H1 (cell line): ENCODE measurements at places on chromosomes 3 and 15.
A peak's percentile ranks its signal among the peaks of the same experiment; 100 is the strongest.

DNA sequence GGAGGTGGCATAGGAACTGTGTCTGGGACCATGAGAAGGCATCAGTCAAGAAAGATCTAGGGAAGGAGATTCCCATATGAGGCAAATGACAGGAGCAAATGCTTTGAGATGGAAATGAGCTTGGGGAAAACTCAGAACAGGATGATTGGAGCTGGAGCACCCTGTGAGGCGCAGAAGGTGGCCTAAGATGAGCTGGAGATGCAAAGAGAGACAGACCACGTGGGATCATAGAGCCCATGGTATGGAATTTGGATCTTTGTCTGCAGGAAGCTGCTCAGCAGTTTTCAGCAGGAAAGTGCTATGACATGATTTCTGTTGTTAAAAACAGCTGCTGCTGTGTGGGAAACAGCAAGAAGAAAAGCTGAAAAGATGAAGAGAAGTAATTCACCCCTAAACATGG is 310.6 kb downstream of the MAGI1 start:
- no peaks in the 10 kb centered on the region for H3K36me3 ChIP-seq
- no peak overlapping the region for H3K4me3 ChIP-seq
- H3K27me3 ChIP-seq = no peaks in the 10 kb centered on the region
- no peak for DNase-seq
- no peak overlapping the region for H3K27ac ChIP-seq

DNA sequence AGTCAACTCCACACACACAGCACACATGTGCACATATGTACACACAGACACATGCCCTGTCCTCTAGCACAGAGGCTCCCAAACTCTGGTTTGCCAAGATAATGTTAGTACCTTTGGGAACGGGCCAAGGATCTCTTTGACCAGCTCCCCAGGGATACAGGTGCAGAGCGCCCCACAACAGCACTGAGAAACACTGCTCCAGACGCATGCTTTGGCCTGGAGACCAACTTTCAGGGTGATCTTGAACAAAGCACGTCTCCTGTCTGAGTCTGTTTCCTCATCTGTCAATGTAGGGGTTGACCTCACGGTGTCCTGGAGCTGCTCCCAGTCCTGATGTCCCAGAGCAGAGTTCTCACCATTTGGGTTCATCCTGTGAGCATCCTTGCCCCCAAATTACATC is 15.9 kb upstream of the SKOR1 start:
- no peak for DNase-seq
- no peak overlapping the region for H3K4me3 ChIP-seq
- H3K27ac ChIP-seq = no peak overlapping the region
- no peaks in the 10 kb centered on the region for H3K27me3 ChIP-seq
- H3K4me1 ChIP-seq = peaks cover 15% of the 10 kb centered on the region

- H3K4me1 ChIP-seq = no peaks in the 10 kb centered on the region
- no peak for DNase-seq
- H3K4me3 ChIP-seq = no peak overlapping the region
These were observed 224.4 kb upstream of the ICE2 start for GRCh38 chr15:60703207-60703933.

GRCh38 chr15:26864664-26865191 is 2.1 kb upstream of the GABRA5 start:
- H3K4me1 ChIP-seq = no peaks in the 10 kb centered on the region
- no peak overlapping the region for H3K27ac ChIP-seq
- peak; percentile 68 for DNase-seq
- peaks cover 8% of the 10 kb centered on the region for H3K27me3 ChIP-seq
- no peak overlapping the region for H3K4me3 ChIP-seq

- no peaks in the 10 kb centered on the region for H3K4me1 ChIP-seq
- H3K4me3 ChIP-seq = no peak overlapping the region
- H3K27ac ChIP-seq = no peak overlapping the region
- no peaks in the 10 kb centered on the region for H3K36me3 ChIP-seq
- H3K27me3 ChIP-seq = no peaks in the 10 kb centered on the region
These were observed 301.8 kb upstream of the SEMA6D start for GRCh38 chr15:47415539-47415971.

DNA sequence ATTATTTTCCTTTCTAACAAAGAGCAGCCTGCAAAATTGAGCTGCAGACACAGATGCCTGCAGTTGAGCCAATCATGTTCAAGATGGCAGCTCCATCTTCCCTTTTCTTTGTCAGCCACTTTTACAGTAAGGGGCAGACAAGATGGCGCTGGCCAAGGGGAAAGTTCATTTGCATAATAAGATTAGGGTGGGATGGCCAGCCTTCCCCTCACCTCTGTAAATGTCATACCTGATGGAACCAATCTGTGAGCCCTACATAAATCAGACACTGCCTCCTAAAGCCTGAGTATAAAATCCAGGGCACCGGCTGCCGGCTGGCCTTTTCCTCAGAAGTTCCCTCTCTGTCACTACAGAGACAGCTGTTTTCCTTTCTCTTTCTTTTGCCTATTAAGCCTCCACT is 15.8 kb downstream of the PATL2 start:
- no peaks in the 10 kb centered on the region for H3K4me1 ChIP-seq
- no peaks in the 10 kb centered on the region for H3K27me3 ChIP-seq
- no peak for DNase-seq
- H3K27ac ChIP-seq = no peak overlapping the region
- no peaks in the 10 kb centered on the region for H3K36me3 ChIP-seq

- peak overlapping the region; percentile 77 for H3K27ac ChIP-seq
- H3K4me1 ChIP-seq = peaks cover 29% of the 10 kb centered on the region
- H3K4me3 ChIP-seq = no peak overlapping the region
These were observed 9.9 kb downstream of the AMOTL2 start for GRCh38 chr3:134364061-134364935.

- DNase-seq = no peak
- H3K27me3 ChIP-seq = no peaks in the 10 kb centered on the region
- H3K27ac ChIP-seq = no peak overlapping the region
- peaks cover 2% of the 10 kb centered on the region; the same call in 1 of the 2 replicates for H3K4me1 ChIP-seq
These were observed 438.7 kb upstream of the C2CD4B start for GRCh38 chr15:62603742-62604141.

DNA sequence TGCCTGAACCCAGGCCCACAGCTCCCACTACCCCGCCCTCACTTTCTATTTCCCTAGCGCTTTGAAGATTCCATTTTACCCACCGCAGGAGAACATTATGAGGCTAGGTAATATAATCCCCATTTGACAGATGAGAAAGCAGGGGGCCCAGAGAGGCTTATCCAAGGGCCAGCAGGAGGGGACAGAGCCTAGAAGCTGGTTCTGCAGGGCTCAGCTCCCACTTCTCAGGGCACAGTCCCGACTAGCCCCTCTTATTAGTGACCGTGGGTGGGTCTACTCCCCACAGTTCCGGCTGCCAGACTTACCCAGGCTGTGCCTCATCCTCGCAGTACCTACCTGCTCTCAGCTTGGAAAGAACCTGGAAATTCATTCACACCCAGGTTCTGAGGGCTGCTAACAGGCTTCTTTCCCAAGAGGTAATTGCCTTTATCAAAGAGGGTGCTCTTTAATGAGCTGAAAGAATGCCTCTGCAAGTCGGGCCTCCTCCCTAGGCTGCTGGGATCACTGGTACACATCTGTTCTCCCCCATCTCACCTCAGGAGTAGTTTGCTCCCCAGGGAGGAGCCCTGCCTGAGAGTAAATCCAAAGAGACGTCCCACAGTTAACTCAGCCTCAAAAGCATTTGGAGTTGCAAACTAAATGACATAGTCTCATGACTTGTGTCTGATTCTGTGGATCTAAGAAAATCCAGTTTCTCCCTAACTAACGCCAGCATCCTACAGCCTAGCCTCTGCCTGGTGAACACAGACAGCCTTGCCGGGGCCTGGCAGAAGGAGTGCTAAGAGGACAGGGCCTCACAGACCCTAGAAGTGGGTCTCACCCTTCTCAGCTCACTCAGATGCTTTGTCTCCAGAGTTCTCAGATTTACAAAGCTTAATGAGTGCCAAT is 125.0 kb downstream of the CHSY1 start:
- H3K27ac ChIP-seq = no peak overlapping the region
- DNase-seq = no peak
- peaks cover 4% of the 10 kb centered on the region; the same call in 1 of the 2 replicates for H3K4me1 ChIP-seq
- no peak overlapping the region for H3K4me3 ChIP-seq
- H3K36me3 ChIP-seq = no peaks in the 10 kb centered on the region
- H3K27me3 ChIP-seq = no peaks in the 10 kb centered on the region

DNA sequence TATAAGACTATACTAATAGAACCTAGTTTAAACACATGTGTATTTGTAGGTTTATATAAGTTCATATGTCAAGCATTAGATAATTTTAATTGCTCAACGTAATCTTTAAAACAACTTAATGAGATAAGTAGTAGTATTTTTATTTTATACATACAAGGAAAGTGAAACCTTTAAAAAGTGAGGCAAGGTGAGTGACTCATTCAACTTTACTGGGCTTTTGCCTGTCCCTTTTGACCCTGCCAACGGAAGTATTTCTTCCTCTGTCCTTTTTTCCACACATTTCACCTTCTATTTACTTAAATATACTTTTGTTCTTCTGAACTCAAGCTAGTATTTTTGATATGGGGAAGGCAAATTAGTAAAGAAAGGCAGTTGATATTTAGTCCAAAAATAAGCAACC is 78.5 kb downstream of the KBTBD8 start:
- H3K27me3 ChIP-seq = no peaks in the 10 kb centered on the region
- H3K4me3 ChIP-seq = no peak overlapping the region
- no peak overlapping the region for H3K27ac ChIP-seq
- no peaks in the 10 kb centered on the region for H3K4me1 ChIP-seq

DNA sequence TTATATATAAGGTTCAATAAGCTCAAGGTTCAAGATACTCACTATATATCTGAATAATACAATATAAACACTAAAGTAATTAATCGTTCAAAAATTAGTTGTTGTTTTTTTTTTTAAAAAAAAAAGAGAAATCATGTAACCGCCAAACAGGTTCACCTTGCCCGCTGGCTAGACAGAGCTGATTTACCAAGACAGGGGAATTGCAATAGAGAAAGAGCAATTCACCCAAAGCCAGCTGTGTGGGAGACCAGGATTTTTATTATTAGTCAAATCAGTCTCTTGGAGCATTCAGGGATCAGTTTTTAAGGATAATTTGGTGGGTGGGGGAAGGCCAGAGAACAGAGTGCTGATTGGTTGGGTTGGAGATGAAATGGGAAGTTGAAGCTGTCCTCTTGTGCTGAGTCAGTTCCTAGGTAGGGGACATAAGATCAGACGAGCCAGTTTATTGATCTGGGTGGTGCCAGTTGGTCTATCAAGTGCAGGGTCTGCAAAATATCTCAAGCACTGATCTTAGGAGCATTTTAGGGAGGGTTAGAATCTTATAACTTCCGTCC is 7.9 kb downstream of the HIGD1A start:
- DNase-seq = no peak
- H3K27me3 ChIP-seq = no peaks in the 10 kb centered on the region
- peaks cover 8% of the 10 kb centered on the region; the same call in 1 of the 2 replicates for H3K36me3 ChIP-seq
- H3K27ac ChIP-seq = no peak overlapping the region
- H3K4me3 ChIP-seq = no peak overlapping the region

- no peak for DNase-seq
- H3K27ac ChIP-seq = no peak overlapping the region
- no peaks in the 10 kb centered on the region for H3K27me3 ChIP-seq
- no peaks in the 10 kb centered on the region for H3K4me1 ChIP-seq
- no peaks in the 10 kb centered on the region for H3K36me3 ChIP-seq
- H3K4me3 ChIP-seq = no peak overlapping the region
These were observed 32.3 kb downstream of the NOX5 start for GRCh38 chr15:69046781-69047180.

DNA sequence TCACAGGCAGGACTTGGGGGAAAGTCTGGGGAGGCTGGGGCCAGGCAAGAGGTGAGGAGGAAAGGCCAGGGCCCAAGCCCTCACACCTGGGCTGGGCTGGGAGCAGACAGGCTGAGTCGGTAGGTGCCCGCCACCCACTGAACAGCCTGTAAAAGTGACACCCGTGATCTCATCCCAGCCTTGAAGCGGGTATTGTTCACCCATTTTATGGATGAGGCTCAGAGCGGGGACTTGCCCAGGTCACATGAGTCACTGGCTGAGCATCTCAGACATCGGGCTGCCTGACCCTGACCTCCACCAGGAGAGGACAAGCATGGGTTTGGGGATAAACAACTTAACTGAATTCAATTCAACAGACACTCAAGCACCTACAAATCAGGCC is 52.0 kb upstream of the CTSH start:
- H3K36me3 ChIP-seq = no peaks in the 10 kb centered on the region
- no peak for DNase-seq

DNA sequence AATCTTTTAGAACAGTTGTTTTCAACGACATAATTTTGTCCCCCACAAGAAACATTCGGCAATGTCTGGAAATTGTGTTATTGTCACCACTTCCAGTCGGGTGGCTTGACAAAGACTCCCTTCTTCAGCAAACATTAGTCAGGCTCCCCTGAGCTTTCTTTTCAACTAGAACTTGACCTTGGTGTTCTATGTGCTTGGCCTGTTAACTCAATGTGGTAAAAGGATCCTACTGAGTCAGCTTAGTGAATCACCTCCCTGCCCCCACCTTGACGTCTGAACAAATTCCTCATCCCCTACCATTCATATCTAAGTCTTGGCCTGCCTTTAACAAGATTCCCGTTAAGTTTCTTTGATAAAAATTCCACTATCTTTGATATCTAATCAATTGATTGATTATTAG is 465.0 kb upstream of the ROBO1 start:
- no peaks in the 10 kb centered on the region for H3K36me3 ChIP-seq
- H3K27me3 ChIP-seq = no peaks in the 10 kb centered on the region
- no peak overlapping the region for H3K27ac ChIP-seq
- peaks cover 2% of the 10 kb centered on the region for H3K4me1 ChIP-seq
- peak; percentile 5 for DNase-seq

DNA sequence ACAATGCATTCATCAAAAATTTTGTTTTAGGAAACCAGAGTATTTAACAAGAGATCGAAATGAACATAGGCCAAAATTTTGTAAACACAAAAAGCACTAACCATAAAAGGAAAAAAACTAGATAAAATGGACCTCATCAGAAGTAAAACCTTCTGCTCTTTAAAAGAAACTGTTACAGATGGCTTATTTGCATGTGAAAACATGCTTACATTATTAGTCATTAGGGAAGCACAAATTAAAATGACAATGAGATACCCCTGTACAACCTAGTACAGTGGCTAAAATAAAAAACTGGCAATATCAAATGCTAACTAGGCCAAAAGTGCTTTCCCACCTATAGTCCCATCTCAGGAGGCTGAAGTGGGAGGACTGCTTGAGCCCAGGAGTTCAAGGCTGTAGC is 19.3 kb downstream of the UBR1 start:
- H3K27ac ChIP-seq = no peak overlapping the region
- H3K27me3 ChIP-seq = no peaks in the 10 kb centered on the region
- no peaks in the 10 kb centered on the region for H3K4me1 ChIP-seq
- H3K36me3 ChIP-seq = no peaks in the 10 kb centered on the region

- no peaks in the 10 kb centered on the region for H3K27me3 ChIP-seq
- DNase-seq = no peak
- no peaks in the 10 kb centered on the region for H3K36me3 ChIP-seq
These were observed 21.8 kb downstream of the NIPA1 start for GRCh38 chr15:22808240-22808639.

DNA sequence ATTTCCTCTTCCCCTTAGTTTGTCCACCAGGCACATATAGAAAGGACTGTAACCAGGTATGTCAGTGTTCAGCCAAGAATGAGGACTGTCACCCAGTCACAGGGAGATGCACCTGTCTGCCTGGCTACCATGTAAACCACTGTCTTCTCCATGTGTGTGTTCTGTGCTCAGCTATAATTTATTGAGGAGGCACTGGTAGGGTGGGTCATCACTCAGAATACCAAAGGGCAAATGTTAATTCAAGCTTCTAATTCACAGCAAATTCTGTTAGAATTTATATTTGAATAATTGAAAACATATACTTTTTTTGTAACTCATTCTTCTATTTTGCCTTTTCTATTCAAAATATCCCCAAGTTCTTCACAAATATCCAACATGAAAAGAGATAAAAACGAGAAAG is 780.4 kb downstream of the MECOM start:
- H3K4me1 ChIP-seq = no peaks in the 10 kb centered on the region; the same call in none of the 2 replicates
- no peak overlapping the region for H3K27ac ChIP-seq
- no peaks in the 10 kb centered on the region for H3K36me3 ChIP-seq
- no peak for DNase-seq
